ENCODE measurements at places on chromosomes 1 and 21.

DNA sequence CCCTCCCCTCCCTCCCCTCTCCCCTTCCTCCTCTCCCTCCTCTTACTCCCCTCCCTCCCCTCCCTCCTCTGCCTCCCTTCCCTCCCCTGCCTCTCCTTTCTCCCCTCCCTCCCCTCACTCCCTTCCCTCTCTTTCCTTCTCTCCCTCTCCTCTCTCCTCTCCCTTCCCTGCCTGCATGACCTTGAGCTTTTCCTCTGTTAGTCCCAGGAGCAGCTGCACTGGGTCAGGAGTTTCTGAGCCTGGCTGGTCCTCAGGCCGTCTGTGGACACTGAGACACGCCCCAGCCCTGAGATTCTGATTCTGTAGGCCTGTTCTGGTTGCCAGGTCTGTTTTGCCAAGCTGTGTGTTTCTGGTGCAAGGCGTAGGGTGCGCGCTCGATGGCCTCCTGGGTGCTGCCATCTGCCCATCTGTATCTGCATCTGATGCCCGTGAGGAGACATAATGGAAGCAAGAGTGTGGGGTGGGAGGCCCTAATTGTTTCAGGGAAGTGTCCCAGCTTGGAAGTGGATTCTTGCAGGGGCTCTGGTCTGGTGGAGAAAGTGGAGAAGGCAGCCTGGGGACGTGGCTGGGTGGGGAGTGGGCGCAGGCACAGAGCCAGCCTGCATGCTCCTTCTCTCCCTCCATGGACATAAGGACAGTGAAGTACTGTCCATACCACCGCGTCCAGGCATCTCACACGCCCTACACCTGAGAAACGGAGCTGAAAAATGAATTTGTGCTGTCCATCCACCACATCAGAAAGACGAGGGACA, 97.2 kb downstream of the WDR4 start:
- peaks cover 32% of the 10 kb centered on the region for H3K4me1 ChIP-seq
- H3K4me3 ChIP-seq: no peak overlapping the region
- H3K27ac ChIP-seq: peak overlapping the region; percentile 14
- peaks cover 2% of the 10 kb centered on the region for H3K27me3 ChIP-seq
- H3K36me3 ChIP-seq: no peaks in the 10 kb centered on the region

- H3K27me3 ChIP-seq: no peaks in the 10 kb centered on the region
- DNase-seq: no peak
- no peaks in the 10 kb centered on the region for H3K36me3 ChIP-seq
- H3K4me1 ChIP-seq: peaks cover 69% of the 10 kb centered on the region
- peak overlapping the region; percentile 46 for H3K4me3 ChIP-seq
Observed at GRCh38 chr1:181140398-181140797, 51.9 kb downstream of the IER5 start.

DNA sequence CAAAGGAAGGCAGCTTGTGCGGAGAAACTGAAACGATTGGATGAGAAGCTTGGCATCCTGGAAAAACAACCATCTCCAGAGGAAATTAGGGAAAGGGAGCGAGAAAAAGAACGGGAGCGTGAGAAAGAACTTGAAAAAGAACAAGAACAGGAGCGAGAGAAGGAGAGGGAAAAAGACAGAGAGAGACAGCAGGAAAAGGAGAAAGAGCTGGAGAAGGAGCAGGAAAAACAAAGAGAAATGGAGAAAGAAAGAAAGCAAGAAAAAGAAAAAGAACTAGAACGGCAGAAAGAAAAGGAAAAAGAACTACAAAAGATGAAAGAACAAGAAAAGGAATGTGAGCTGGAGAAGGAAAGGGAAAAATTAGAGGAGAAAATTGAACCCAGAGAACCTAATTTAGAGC, 47.2 kb downstream of the PRRC2C start:
- peaks cover 66% of the 10 kb centered on the region for H3K36me3 ChIP-seq
- no peak overlapping the region for H3K4me3 ChIP-seq
- peaks cover 3% of the 10 kb centered on the region for H3K4me1 ChIP-seq
- H3K27me3 ChIP-seq: no peaks in the 10 kb centered on the region
- DNase-seq: no peak
- H3K27ac ChIP-seq: no peak overlapping the region

- no peak overlapping the region for H3K27ac ChIP-seq
- H3K36me3 ChIP-seq: no peaks in the 10 kb centered on the region
- DNase-seq: no peak
- no peak overlapping the region for H3K4me3 ChIP-seq
- peaks cover 3% of the 10 kb centered on the region for H3K4me1 ChIP-seq
Observed at GRCh38 chr1:69777971-69778370, 210.2 kb downstream of the LRRC7 start.
